Fibroblast of mammary gland (primary cell): ENCODE measurements at places on chromosomes 5 and 9.

- DNase-seq, result peak; percentile 16
Measured at GRCh38 chr5:171826132-171826531, 40.5 kb downstream of the SMIM23 start.

GRCh38 chr5:102843997-102844396, 88.9 kb downstream of the PAM start:
- DNase-seq, result peak; percentile 39

GRCh38 chr9:27925815-27926214, 352.5 kb upstream of the C9orf72 start:
- DNase-seq, result no peak

DNA sequence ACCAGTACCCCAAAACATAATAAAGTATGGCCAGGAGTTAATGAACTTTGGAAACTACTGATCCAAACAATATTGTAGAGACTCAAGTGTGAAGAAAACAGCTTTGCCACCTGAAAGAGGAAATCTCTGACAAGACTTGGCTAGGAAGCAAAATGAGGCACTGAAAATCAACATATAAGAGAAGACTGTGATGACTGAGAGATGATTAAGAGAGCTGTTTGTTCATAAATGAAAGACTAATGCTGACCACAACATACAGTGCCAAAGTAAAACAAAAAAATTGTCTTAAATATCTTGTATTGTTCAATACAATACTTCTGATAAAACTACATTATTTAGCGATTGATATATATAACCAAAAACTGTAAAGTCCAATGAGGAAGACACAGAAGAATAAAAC, 7.2 kb downstream of the RC3H2 start:
- DNase-seq, result peak; percentile 68

DNA sequence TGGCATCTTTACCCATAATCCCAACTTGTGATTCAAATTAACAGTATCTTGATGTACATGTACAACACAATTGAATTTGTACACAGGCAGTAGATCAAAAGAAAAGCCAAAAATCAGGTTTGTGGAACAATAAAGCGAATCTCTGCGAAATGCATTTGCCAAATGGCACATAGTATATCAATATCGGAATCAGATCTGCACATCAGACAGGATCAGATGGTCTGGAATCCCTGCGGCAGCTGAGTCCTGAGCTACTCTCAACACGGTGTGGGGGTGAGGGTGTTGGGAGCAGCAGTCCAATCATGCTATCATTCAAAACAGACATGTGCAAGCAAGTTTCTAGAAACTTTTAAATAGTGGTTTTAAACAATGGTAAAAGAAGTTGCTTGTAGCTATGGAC, 358.3 kb downstream of the SEMA5A start:
- no peak for DNase-seq

- no peak for DNase-seq
Measured at GRCh38 chr5:33303579-33304095, 137.1 kb upstream of the TARS1 start.

DNA sequence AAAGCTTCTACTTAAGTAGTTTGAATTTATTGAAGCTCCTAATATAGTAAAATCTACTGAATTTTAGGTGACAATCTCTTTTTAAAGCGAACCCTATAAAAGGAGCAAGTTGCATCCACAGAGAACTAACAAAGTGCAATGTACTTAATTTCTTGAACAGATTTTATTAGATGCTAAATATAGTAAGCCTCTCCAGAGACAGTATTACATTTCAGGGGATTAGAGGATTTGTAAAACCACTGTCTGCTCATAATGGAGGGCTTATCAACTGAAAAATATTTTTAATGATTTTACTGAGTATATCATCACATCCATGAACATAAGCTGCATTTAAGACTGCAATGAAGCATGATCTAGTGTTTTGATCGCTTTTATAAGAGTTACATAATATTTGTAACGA, 230.0 kb upstream of the EFNA5 start:
- no peak for DNase-seq
